NCI-H187 treated with DMSO at 0.1 percent for 48 hours (cell line): ENCODE measurements at places on chromosomes 11 and 22.

DNA sequence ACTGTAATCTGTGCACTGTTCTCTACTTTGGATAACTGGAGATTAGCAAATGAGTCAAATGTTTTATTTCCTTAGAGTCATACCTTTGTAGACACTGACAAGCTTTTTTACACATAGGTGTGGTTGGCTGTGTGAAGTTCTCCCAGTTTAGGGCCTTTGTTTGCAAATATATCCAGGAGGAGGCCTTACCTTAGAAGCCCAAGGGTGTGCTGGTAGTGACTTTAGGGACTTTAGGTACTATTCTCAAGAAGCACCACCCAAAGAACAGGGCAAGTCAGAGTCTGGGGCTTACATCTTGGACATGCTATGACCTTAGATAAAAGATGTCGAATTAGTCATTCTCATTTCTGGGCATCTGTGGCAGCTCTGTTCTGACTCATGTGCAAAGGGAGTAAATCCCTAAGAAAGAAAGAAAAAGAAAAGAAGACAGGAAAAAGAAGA, 4.8 kb upstream of the FAR1 start:
- DNase-seq = no peak

DNA sequence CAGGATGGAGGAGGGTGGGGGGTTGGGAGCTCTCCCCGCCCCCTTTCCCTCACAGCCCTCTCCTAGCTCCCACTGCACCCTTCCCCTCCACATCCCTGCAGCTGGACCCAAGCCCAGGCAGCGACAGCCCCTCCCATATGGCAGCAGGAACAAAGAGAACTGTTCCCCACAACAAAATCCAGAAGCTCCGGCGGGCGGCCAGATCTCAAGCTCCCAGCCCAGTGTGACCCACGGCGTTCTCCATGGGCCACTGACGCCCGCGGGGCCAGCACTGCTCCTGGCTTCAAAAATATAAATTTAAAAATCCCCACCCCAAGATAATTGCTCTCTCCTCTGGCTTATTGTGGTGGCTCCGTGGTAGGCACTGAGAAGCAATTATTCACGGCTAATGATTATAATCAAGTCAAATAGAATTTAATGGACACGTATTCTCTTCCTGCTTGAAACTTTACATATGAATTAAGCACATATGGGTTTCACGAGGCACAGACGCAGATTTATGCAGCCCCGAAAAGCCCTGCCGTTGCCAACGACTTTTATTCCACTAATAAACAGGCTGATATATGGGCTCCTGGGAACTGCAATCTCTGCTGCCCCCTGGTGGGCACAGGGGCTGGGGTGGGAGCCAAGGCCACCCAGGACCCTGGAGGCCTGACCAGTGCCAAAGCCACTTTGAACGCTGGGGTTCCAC, 17.5 kb downstream of the MACROD1 start:
- peak; percentile 51 for DNase-seq

DNA sequence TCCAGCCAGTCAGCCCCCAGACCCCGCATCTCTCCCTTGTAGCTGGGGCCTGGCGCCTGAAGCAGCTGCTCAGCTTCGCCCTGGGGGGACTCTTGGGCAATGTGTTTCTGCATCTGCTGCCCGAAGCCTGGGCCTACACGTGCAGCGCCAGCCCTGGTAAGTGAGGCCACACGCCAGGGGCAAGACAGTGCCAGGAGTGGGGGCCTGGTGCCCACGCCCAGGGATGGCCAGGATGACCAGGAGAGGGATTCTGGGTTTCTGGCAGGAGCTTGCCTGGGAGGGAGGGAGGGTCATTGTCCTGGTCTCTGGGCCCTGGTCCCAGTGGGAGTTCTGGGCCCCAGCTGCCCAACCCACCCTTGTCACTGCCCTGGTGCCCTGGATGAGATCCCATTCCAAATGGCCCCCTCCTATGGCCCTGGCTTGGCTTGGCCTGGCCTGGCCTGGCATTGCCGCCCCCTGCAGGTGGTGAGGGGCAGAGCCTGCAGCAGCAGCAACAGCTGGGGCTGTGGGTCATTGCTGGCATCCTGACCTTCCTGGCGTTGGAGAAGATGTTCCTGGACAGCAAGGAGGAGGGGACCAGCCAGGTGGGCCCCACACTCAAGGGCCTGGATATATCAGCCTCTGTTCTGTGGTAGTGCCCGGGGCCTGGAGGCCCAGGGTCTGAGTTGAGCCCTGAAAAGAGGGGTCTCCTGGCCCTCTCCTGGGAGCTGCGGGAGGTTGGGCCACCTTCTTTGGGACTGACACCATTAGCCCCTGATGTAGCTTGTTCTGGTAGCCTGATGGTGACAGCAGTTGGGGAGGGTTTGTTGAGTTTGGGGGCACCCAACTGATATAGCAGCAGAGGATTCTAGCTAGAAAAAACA, 3.7 kb downstream of the SLC39A13 start:
- no peak for DNase-seq

DNA sequence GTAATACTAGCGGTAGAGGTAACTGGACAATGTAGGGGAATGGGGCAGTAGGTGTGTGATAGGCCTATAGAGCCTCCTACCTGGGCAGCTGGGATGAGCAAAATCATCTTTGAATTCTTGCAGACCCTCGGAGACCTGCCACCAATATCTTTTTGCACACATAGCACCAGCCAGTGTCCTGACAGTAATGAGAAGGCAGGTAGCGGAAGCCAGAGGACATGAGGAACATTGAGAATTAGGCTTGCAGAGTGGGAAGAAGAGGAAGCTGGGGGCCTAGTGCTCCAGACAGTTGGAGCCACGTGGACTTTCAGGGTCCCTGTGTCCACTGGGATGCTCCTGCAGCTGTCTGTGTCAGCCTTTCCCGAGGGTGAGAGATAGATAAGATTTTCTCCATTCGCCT, 17.2 kb upstream of the SYT13 start:
- DNase-seq = no peak

DNA sequence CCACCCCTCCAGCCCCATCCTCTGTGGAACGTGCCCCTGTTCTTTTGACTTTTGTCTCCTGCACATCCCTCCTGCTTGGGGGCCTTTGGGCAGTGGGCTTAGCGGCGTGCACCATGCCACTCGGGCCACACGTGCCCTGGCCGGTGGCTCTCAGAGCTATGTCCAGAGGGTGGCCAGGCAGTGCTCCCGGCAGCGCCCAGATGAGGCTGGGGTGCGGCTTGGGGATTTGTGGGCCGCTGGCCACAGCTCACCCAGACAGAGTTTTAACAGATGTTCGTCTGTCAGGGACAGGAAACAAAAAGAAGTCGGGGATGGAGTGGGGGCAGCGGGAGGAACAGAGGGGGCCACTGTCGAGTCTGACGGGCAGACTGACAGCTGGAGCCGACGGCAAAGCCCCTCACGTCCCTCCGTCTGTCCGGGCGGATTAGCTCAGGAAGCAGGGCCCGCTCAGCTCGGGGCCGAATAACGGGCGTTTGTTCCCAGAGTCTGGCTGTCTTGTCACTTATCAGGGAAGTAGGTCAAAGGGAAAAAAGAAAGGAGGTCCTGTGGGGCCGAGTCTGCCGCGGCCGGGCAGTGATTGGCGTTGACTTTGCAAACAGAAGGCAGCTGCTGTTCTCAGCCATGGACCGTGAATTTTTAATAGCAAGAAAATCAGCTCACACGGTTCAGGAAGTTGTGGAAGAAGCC, 61.6 kb downstream of the LRP5 start:
- DNase-seq = no peak
